ENCODE measurements at places on chromosomes 13 and 19. TPM values are rescaled to one million over a fixed set of nuclear protein-coding genes. Genes with fewer than 3 reads are reported as not detected.

The HSH2D gene
- not detected for total RNA-seq

The EPSTI1 gene
- total RNA-seq: 10.5 TPM

The ZFP14 gene
- total RNA-seq: 6.0 TPM

DNA sequence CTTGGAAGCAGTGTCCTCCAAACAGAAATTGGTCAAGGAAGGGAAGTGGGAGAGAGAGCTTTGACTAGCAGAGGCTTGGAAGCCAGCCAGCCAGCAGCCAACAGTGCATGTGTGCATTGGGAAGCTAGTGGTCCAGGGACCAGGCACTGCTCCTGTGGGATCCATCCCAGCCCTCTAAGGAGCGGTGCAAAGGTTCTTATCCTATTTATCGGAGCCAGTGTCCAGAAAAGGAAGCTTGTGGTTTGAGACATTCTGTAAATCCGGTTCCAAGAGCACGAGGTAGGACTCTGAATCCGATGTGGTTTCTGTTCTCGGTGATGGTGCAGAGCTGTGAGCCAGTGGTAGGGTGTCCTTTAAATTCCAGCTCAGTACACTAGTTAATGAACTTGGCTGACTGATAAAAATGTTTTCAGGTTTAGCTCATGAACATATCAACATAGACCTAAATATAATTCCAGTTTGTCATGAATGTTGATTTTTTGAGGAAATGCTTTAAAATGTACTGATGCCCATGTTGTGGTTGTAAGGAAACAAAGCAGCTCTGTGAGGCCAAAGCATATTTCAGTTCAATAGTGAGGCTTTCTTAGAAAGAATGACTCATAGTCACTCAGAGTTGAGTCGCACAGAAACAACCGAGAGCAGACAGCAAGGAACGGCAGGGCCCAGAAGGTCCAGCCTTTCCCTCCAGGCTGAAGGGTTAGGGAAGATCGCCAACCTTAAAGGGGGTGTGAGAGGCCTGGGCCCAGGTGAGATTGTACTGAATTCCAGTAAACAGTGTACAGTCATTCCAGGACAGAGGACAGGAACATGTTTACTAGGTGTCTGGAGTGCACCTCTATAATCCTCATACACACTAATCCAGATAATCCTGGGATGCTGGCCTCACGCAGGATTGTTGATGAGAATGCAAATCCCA lies 21.5 kb upstream of the GARRE1 start:
- DNase-seq: no peak

- DNase-seq: no peak
Observed at GRCh38 chr13:41590122-41590521, 132.8 kb downstream of the RGCC start.

GRCh38 chr13:107834281-107834680 lies 381.1 kb downstream of the LIG4 start:
- no peak for DNase-seq

DNA sequence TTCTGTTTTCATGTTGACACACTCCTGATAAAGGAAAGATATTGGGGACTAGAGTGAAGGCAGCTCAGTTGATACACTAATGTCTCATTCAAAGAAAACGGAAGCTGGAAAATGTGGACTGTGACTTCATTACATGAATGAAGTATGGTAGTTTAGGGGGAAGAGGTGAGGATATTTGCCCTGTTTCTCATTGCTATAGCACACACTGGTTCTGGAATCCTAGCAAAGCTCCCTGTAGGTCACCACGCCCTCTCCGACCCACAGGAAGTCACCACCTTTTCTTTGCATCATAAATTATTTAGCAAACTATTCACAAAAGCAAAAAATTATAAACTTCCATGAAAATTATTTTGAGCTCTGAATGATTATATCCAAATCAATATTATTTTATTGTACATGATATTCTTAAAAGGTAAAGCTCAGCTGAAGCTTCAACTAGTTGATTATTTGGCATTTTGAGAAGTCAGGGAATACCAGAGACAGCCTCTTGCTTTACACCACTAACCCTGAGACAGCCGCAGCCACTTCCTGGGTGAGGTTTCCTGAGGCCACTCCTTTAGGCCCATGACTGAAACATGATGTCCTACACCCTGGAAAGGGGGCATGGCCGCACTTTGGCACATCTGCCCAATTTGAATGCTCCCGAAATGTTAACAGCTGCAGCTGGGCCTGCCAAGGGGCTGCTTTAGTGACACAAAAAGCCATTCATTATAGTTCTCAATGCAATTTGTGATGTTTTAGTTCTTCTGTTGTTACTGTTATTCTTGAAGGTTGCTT lies 50.0 kb upstream of the WDFY2 start:
- DNase-seq: no peak

GRCh38 chr13:74246487-74246886 lies 112.3 kb upstream of the KLF12 start:
- peak; percentile 84 for DNase-seq

Data from osteocyte (in vitro differentiated cells).